ENCODE measurements at places on chromosomes 16 and 17.

GRCh38 chr17:40074871-40075200 lies 12.1 kb downstream of the THRA start:
- no peak overlapping the region for H3K4me3 ChIP-seq
- no peak for DNase-seq
- H3K27me3 ChIP-seq: no peaks in the 10 kb centered on the region
- no peak overlapping the region for H3K27ac ChIP-seq
- H3K36me3 ChIP-seq: peaks cover 48% of the 10 kb centered on the region
- H3K4me1 ChIP-seq: peaks cover 52% of the 10 kb centered on the region

DNA sequence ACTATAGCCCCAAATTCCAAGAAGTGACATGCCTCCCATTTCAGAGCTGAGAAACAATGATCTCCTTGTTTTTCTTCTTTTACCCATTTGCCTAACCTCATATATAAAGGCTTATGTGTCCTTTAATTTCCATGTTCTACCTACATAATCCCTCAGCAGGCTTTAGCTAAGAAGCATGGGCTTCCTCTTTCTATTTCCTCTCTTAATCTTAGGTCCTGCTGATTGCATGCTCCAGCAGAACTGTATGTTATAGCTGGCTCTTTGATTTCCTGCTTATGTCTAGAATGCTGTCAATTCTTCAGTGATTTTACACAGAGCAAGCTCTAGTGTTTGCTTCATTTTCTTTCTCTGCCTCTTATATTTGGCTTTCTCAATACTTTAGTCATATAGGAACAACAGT lies 151.7 kb upstream of the COX10 start:
- no peaks in the 10 kb centered on the region for H3K27me3 ChIP-seq
- DNase-seq: no peak
- H3K4me3 ChIP-seq: no peak overlapping the region
- no peaks in the 10 kb centered on the region for H3K36me3 ChIP-seq
- H3K27ac ChIP-seq: no peak overlapping the region

- no peak overlapping the region for H3K4me3 ChIP-seq
- H3K36me3 ChIP-seq: no peaks in the 10 kb centered on the region
- no peak overlapping the region for H3K27ac ChIP-seq
- no peak for DNase-seq
- peaks cover 27% of the 10 kb centered on the region for H3K4me1 ChIP-seq
- no peaks in the 10 kb centered on the region for H3K27me3 ChIP-seq
Measured at GRCh38 chr16:27275394-27275793, 6.8 kb upstream of the NSMCE1 start.

DNA sequence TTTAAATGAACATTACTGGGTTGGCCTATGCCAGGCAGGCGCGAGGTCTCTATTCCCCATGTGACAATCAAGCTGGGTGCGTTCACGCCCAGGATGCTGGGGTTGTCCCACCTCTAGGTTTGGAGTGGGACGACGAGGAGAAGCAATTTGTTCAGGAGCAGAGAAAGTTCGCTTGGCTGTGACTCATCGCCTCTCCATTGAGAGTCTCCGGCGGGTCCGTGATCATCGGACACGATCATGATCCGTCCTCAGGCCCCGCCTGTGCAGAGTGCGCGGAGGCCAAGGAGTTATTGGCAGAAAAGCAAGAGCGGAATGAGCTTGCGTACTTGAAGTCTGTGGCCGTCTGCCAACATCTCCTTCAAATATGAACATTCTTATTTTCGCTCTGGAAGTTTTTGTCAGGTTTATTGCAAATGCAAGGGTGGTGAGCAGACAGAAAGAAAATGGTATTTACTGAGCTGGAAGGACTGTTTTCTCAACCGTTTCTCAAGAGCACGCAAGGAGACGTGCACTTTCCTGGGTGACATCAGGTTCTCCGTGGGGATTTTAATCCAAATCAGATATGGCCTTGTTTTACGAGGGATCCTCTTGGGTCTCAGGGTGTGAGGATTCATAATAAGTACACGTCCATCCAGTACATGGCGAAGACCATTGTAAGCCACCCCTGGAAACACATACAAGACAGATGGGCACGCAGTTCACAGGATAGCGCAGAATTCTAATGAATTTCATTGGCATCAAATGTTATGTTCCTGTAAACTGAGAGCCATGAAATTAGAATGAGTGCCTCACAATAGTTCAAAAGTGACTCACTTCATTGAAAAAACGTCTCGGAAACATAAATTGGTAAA lies 70.1 kb upstream of the CREBBP start:
- H3K4me1 ChIP-seq: no peaks in the 10 kb centered on the region
- H3K4me3 ChIP-seq: no peak overlapping the region
- no peaks in the 10 kb centered on the region for H3K36me3 ChIP-seq
- peaks cover 28% of the 10 kb centered on the region for H3K27me3 ChIP-seq

- no peaks in the 10 kb centered on the region for H3K27me3 ChIP-seq
- H3K4me1 ChIP-seq: no peaks in the 10 kb centered on the region
- H3K36me3 ChIP-seq: no peaks in the 10 kb centered on the region
- DNase-seq: no peak
- H3K27ac ChIP-seq: no peak overlapping the region
Measured at GRCh38 chr17:55480631-55481315, 30.5 kb downstream of the SMIM36 start.

GRCh38 chr16:19935694-19936093 lies 51.0 kb upstream of the GPRC5B start:
- H3K4me3 ChIP-seq: no peak overlapping the region
- no peaks in the 10 kb centered on the region for H3K4me1 ChIP-seq
- H3K27ac ChIP-seq: no peak overlapping the region

GRCh38 chr17:73644145-73645049 lies at the start of gene SDK2:
Gene SDK2 (minus strand): TSS chr17:73644445. CDS start chr17:73644088, 357 bp downstream.
- H3K4me3 ChIP-seq: peak within 1 kb of the TSS; percentile 63
- H3K27me3 ChIP-seq: peaks cover 32% of the 10 kb centered on the region
- H3K36me3 ChIP-seq: no peaks in the 10 kb centered on the region
- DNase-seq: no peak
- no peak within 1 kb of the TSS for H3K27ac ChIP-seq

DNA sequence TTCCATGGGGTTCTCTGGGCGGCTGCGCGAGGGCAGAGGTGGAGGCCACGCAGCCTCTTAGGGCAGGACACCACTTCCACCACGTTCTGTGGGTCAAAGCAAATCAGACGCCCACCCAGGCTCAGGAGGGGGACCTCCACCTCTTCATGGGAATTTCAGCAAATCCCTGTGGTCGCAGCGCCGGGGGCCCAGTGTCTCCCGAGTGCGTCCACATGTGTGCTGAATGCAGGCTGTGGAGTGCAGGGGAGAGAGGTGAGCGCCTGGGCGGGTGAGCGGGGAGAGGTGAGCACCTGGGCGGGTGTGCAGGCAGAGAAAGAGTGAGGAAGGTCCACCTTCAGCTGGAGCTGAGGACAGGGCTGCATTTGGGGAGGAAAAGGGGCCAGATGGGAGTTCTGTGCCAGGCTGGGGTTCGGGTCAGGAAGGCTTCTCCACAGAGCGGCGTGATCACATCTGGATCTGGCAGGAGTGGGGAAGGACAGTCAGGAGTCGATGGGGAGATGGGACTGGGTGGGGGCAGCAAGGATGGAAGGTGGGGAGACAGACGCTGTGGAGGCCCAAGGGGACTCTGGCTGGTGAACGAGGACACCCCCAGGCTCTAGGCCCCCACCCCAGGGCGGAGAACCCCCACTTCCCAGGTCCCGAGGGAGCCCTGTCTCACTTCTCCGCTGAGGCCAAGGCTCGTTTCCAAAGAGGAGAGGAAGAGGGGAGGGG lies 36.8 kb upstream of the CBFA2T3 start:
- H3K4me1 ChIP-seq: no peaks in the 10 kb centered on the region
- H3K27me3 ChIP-seq: peaks cover 27% of the 10 kb centered on the region
- H3K36me3 ChIP-seq: no peaks in the 10 kb centered on the region
- no peak overlapping the region for H3K27ac ChIP-seq

- H3K4me3 ChIP-seq: no peak overlapping the region
- no peak overlapping the region for H3K27ac ChIP-seq
- no peaks in the 10 kb centered on the region for H3K4me1 ChIP-seq
- H3K27me3 ChIP-seq: no peaks in the 10 kb centered on the region
Measured at GRCh38 chr17:61129267-61130254, 270.1 kb upstream of the TBX2 start.

- no peaks in the 10 kb centered on the region for H3K36me3 ChIP-seq
- no peak overlapping the region for H3K27ac ChIP-seq
Measured at GRCh38 chr16:17084130-17084529, 386.6 kb downstream of the XYLT1 start.

DNA sequence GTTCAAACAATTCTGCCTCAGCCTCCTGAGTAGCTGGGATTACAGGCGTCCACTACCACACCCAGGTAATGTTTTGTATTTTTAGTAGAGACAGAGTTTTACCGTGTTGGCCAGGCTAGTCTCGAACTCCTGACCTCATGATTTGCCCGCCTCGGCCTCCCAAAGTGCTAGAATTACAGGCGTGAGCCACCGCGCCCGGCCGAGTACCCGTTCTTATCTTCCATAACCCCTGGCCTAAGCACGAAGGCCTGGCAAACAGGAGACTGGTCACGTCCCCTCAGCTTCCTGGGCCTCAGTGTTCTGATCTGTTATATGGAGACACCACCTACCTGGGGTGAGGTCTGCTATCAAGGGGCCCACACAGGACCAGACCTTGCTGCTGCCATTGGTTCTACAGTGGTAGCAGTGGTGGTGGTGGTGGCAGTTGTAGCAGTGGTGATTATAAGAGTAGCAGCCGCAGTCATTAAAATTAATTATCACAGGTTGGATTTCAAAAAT lies 1.3 kb downstream of the SLC5A10 start:
- no peak overlapping the region for H3K4me3 ChIP-seq
- H3K27ac ChIP-seq: no peak overlapping the region
- H3K27me3 ChIP-seq: no peaks in the 10 kb centered on the region
- no peak for DNase-seq

DNA sequence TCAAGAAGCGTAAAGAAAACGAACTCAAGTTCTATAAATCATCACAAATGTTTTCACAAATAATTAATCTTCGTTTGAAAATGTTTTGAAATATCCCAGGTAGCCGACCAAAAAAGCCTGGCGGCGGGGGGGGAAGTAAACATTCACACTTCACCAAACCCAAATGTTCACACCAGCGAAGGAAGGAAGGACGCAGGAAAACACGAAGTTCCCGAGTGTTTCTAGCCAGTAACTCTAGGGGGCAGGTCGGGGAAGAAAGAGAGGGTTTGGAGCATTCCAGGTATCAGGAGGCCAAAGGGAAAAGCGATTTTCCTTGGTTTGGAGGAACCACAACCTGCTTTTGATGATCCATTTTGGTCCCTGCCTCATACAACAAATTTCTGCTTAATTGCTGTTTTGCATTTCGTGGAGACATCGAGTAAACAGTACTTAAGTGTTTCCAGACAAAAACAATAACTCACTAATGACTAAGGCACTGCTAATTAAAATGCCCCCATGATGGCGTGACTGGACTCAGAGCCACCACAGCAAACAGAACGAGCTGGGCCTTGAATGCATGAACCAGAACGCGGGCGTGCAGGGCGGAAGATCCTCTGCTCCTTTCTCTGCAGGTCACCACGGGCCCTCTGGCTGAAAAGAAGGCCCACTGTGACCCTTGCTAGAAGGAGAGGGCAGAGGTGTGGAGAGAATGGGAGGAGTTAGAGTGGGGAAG lies 16.6 kb downstream of the ZFHX3 start:
- H3K27ac ChIP-seq: no peak overlapping the region
- no peaks in the 10 kb centered on the region for H3K4me1 ChIP-seq
- DNase-seq: no peak
- H3K4me3 ChIP-seq: no peak overlapping the region
- H3K27me3 ChIP-seq: peaks cover 6% of the 10 kb centered on the region
- H3K36me3 ChIP-seq: no peaks in the 10 kb centered on the region

- H3K4me3 ChIP-seq: peak overlapping the region; percentile 39
- H3K4me1 ChIP-seq: peaks cover 60% of the 10 kb centered on the region
- H3K27ac ChIP-seq: no peak overlapping the region
- peak; percentile 71 for DNase-seq
- no peaks in the 10 kb centered on the region for H3K36me3 ChIP-seq
Measured at GRCh38 chr17:7437950-7438614, 1.2 kb upstream of the FGF11 start.

DNA sequence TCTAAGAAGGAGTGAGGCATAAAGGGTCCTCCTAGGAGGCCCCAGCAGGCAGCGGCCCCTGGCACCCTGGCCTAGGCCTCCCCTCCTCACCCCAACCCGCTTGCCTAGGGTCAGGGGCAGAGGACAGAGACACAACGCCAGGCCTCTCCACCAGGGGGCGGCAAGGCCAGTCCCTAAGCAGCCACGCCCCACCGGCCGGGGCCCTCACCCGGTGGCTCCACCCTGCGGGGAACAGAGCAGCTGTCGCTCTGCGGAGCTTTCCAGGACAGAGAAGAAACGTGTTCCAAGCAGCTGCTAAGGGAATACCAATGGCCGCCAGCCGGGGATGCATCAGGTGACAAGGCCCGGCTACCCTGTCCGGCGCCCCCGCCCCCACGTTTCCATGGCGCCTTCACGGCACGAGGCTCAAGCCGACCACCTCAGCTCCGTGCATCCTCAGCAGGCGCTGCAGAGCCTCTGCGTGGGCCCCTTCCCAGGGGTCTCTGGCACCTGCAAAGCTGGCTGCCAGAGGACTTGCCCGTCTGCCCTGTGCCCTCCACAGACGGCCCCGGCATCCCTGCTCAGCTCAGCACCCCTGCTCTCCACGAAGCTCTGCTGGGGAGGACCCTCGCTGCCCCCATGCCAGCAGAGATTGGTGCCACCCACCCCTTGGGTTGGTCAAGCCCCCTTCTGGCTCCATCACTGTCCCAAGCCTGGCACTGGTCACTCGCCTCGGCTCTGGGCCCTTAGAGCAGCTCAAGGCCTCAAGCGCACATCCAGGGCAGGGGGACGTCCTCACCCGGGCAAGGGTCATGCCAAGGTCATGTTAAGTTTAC lies 5.6 kb downstream of the ZNF598 start:
- peaks cover 57% of the 10 kb centered on the region for H3K36me3 ChIP-seq
- no peaks in the 10 kb centered on the region for H3K27me3 ChIP-seq
- peak; percentile 84 for DNase-seq

DNA sequence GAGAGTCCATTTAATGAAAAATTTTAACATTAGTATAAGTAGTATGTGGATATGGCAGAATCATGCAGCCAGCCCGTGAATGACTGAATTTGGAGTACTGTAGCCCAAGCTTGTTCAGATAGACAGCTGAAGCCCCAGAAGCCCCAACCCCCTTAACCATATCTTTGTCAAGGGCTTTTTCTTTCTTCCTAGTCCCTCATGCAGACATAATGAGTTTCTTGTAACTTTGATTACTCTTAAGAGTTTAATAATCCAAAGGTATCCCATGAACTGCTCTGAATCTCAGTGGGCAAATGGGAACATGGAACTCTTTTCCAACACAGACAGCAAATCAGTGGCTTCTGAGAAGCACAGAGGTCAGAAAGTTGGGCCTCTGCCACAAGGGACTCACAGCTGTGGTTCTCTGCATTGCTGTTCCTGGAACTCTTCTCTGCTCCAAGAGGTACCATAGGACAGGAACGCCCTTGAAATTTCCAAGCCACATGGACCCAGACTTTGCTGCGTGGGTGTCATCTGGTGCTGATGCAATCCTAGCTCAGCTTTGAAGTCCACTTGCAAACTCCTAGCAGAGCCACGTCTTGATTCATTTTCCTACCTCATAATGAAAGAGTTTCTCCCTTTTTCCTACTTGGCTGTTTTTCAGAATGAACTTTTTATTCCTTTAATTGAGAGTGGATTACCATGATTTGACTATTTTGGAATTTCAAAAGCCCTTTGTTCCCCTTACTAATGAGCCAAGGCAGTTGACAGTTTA lies 18.1 kb downstream of the LYRM1 start:
- H3K4me1 ChIP-seq: no peaks in the 10 kb centered on the region
- no peak overlapping the region for H3K4me3 ChIP-seq
- no peak for DNase-seq
- H3K27ac ChIP-seq: no peak overlapping the region
- no peaks in the 10 kb centered on the region for H3K27me3 ChIP-seq

All from CD4-positive, alpha-beta T cell (primary cell).